ENCODE measurements at places on chromosomes 2 and 18.

- DNase-seq, result no peak
These were observed 13.6 kb upstream of the TTR start for GRCh38 chr18:31578126-31578525.

- no peak for DNase-seq
These were observed 67.9 kb downstream of the LRRFIP1 start for GRCh38 chr2:237695201-237695780.

DNA sequence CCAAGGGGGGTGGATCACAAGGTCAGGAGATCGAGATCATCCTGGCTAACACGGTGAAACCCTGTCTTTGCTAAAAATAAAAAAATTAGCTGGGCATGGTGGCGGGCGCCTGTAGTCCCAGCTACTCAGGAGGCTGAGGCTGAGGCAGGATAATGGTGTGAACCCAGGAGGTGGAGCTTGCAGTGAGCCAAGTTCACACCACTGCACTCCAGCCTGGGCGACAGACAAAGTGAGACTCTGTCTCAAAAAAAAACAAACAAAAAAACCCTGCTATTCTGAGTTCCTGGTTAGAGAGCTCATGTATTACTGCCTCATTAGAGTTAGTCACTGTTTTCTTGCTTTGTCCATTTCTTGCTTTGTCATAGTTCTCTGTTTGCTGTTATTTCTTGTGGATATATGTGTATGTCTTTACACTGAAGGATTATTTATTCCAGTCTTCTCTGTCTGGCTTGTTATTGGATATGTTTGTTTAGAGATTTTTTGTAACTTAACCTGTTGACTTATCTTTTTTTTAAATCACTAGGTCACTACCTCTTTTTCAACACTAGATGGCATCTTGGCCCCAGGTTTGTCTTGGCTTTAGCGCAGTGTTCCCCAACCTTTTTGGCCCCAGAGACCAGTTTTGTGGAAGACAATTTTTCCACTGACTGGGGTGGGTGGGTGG lies 17.0 kb downstream of the TTLL4 start:
- no peak for DNase-seq

GRCh38 chr2:51723691-51724090 lies 691.8 kb upstream of the NRXN1 start:
- DNase-seq, result no peak

- no peak for DNase-seq
These were observed 166.1 kb downstream of the ANKRD30B start for GRCh38 chr18:14914121-14914520.

DNA sequence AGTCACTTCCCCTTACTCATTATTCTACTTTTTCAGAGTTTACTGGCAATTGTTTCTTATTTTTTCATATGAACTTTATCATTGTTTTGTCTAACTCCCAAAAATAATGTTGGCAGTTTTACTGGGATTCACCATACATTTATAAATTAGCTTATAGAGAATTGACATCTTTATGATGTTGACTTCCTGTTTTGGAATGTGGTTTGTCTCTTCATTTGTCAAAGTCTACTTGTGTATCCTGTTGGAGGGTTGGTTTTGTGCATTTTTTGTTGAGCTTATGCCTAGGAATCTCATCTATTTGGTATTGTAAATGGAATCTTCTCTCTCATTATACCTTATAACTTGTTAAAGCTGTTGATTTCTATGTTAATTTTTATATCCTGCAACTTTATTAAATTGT lies 16.4 kb downstream of the EPC2 start:
- DNase-seq, result no peak

GRCh38 chr18:8767340-8767739 lies 62.0 kb downstream of the MTCL1 start:
- DNase-seq, result no peak

DNA sequence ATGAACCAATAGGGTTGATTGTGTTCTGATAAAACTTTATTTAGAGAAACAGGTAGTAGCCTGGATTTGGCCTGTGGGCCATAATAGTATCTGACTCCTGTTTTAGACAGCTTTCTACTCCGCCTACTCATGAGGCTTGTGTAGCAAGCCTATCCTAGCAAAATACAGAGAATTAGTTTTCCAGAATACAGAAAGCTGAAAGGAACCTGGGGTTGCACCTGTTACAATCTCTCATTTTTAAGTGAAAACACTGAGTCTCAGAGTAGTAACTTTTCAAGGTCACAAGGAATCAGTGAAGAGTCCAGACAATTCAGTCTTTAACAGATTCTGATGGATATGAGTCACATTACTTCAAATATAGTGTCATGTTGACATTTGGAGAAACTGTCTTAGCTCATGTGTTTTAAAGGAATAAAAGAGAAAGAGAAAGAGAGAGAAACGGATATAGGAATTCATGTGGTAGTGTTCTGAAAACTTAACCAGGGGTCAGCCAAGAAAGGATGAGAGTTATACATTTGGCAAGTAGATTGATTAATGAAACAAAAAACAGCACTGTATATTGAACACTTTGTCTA lies 17.0 kb downstream of the ARHGAP28 start:
- no peak for DNase-seq

DNA sequence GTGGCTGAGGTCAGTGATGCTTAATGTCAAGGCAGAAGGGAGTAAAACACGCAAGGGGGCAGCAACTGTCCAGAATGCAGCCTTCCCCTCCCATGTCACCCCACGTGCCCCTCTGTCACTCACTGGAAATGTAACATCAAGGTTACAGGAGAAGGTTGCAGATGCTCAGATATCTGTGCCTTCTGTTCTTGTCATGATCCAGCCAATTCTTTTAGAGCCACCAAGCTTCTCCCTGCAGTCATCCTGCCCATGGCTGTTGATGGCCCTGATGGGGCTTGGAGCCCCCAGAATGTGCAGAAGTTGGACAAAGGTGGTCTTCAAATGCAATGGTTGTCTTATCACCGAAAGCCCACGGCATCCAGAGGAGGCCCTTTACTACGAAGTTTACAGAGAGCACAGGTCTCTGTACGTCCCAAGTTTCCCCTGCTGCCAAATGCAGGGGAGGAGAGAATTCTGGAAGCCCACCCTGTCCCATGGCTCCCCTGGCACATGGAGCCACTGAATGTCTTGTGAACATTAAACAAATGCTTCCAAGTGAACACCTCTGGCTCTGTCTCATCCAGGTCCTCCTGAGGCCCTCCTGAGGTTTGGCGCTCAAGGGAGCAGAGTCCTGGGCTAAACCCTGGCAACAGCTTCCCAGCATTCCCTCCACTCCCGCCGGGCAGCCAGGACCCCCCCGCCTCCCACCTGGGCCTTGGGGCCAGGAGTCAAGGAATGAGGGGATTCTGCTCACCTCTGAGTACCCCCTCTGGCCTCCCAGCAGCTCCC lies 4.5 kb upstream of the GPR55 start:
- DNase-seq, result no peak

- DNase-seq, result no peak
These were observed 228.0 kb downstream of the PIK3C3 start for GRCh38 chr18:42182728-42183700.

- DNase-seq, result no peak
These were observed 35.1 kb downstream of the SANBR start for GRCh38 chr2:61100801-61101200.

GRCh38 chr2:134391751-134392160 lies 137.9 kb downstream of the MGAT5 start:
- no peak for DNase-seq

DNA sequence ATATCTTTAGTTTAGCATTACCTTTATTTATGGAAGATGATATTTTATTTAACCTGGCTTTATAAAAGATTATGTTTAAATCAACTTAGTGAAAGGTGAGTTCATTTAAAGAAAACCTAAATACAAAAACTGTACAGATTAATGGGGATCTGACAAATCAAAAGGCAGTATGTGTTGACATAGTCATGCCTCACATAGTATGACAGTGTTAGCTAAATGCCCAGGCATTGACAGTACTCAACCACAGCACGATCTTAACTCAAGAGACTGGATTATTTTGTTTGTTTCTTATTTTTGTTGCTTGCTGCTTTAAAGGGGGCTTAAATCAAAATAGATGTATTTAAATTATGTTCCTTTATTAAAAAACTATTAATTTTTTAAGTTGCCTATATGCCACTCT lies 7.8 kb downstream of the DOK6 start:
- no peak for DNase-seq

DNA sequence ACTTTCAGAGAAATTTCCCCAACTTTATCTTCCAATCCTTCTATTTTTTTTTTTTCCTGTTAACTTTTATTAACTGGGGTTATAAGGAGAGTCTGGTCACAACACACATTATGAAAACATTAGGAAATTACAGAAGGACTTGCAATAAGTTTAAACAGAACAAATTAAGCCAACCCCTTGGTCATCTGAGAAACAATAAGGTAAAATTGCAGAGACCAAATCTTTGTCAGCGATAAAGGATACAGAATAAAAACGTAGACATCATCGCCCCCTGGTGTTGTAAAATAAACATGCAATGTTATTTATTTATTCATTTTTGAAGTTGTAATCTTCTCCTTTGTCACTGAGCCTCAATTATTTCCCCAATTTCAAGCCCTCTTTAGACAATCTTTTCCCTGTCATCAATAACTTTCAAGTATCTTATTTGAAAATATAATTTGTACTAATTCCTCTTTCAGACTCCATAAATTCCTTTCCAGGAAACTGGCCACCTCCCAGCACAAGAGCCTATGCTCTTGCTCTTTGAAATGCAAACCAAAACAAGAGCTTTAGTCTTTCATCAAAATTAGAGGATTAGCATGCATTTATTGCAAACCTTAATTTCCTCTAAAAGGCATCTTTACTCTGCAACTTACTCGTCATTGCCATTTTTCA lies 19.5 kb downstream of the G6PC2 start:
- peak; percentile 16 for DNase-seq

DNA sequence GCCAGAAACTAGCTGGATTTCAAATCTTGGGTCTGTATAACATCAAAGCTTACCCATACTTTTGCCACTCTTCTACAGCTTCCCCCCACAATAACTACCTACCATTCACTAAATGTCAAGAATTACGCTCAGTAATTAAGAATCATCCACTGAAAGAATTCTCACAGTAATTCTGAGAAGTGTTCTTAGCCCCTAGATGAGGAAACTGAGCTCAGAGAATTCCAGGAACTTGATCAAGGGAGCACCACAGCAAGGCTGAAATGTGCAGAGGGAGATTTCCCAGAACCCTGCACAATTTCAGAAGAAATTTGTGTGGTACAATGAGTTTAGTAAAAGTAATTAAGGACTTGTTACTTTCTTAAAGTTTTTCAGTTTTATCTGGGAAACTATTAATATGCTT lies 194.5 kb upstream of the STK17B start:
- DNase-seq, result no peak

DNA sequence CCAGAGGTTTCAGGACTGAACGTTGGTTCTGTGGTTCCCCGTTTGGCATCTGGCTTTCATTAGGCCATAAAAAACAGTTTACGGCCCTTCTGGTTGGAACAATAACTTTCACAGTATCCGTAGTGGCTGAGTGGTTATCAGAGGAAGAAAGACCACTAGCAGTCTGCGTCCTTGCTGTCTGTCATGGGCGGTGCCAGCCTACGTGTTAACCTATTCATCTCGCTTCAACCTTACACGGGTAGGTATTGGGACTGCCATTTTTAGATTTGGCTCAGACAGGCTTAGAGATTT lies 42.6 kb upstream of the ROCK2 start:
- DNase-seq, result no peak

GRCh38 chr2:109351164-109351756 lies 222.3 kb downstream of the SH3RF3 start:
- no peak for DNase-seq

DNA sequence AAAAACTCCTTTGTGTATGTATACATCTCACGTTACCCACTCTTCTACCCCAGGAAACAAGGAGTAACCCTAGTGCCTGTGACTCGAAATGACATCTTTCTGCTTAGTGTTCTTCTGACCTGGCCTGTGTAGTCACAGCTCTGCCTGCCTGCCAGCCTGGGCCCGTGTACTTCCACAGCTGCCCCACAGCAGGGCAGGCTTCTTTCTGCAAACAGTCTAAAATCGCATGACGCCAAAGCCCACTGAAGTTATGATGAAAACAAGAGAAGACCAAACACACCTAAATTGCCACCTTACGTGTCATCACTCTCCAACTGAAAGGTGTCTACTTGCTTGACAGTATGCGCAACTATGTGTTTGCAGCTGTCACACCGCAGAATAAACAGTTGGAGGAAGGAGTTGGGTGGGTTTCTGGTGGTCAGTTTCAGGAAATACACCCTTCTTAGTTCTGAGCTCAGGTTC lies 1.5 kb downstream of the GAREM1 start:
- peak; percentile 74 for DNase-seq

GRCh38 chr18:21110713-21111345 lies 784 bp downstream of the ROCK1 start:
- peak; percentile 47 for DNase-seq

GRCh38 chr2:174012347-174013314 lies 47.5 kb upstream of the SP3 start:
- peak; percentile 37 for DNase-seq

- no peak for DNase-seq
These were observed 412.9 kb downstream of the TMEM182 start for GRCh38 chr2:103174711-103175110.

DNA sequence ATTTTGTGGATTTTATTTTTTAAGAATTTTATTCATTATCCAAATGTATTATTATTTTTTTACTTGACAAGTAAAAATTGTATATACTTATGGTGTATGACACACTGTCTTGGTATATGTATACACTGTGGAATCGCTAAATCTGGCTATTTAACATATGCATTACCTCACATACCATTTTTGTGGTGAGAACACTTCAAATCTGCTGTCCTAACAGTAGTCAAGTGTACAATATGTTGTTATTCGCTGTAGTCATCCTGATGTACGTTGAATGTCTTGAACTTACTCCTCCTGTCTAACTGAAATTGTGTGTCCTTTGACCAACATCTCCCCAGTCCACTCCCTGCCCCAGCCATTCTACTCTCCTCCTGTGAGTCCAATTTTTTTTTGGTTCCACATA lies 153.2 kb upstream of the PTPRM start:
- no peak for DNase-seq

DNA sequence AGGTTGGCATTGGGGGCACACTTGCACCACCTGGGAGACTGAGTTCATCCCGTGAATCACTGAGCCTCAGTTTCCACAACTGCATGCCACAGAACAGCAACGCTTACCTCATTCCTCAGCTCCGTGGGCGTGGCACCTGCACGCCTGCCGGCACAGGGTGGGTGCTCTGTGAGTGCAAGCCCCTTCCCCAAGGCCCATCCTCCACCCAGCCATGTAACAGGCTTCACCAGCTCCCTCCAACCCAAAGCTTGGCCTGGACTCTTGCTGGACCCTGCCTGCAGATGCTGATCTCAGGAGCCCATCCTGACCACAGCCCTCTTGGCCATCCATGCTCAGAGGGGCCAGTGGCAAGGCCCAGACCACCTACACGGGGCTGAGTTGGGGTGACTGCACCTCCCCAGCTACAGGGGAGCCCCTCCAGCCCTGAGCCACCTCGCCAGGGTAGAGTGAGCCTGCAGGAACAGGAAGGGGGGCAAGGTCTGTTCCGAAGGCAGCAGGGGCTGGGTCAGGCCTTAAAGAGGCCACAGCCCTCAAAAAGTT lies 1.8 kb downstream of the PRLH start:
- DNase-seq, result no peak

DNA sequence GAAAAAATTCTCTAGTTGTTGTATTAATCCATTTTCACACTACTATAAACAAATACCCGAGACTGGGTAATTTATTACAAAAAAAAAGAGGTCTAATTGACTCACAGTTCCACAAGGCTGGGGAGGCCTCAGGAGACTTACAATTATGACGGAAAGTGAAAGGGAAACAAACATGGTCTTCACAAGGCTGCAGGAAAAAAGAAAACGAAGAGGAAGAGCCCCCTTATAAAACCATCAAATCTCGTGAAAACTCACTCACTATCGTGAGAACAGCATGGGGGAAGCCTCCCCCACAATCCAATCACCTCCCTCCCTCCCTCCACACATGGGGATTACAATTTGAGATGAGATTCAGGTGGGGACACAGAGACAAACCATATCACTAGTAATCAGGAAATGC lies 61.7 kb upstream of the SPTBN1 start:
- DNase-seq, result no peak

All from pons (tissue), 1 donor.